Fibroblast of the conjunctiva (primary cell): ENCODE measurements at places on chromosomes 2 and 18.

DNA sequence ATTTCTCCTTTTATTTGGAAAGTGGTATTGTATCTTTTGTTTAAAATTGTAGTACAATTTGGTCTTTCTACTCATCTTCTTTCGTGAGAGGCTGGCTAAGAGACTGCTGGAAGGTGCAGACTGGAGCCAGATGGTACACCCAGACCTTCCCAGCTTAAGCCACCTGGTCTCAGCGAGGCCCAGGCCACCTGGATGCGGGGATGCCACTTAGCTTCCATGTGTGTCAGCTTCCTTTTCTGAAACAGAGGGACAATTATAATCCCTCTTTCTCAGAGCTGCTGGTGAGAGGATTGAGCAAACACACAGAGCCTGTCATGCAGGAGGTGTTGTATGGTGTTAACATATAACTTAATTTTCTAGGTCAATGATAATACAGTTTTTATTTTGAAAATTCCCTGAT is 17.4 kb downstream of the FARP2 start:
- DNase-seq: no peak

DNA sequence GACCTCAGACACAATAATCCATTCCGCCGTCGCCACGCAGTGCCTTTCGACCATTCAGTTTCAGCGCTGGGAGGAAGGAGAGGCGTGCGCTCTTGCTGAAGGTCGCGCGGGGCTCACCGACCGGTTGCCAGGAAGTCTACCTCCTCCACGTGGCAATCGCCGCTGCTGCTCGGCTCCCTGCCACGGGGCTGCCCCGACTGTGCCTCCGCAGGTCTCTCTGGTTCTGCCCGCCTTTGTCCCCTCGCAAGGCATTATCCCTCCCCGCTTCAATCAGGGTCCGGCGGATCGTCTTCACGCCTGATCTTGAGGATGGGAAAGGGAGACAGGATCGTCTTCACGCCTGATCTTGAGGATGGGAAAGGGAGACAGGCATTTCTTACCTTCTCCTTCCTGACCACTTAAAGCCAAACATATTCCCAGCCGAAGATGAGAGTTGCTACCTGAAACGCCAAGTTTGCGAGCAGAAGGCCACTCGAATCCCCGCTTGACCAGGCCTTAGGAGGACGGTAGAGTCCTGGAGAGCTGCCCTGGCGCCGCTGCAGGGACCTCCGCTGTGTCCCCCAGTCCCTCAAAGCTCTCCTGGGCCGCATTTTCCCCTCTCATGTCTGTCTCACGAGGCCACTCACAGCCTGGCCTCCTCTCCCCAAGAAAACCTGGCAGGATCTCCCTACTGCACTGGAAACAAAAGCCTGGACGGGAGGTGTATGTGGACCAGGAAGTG is 4.3 kb upstream of the GPR45 start:
- DNase-seq: no peak

GRCh38 chr2:61900281-61900680 is 5.2 kb upstream of the COMMD1 start:
- DNase-seq: no peak

- DNase-seq: no peak
Observed at GRCh38 chr2:237407700-237408099, 6.3 kb downstream of the COL6A3 start.

GRCh38 chr2:239552213-239552926 is 151.6 kb upstream of the HDAC4 start:
- no peak for DNase-seq

GRCh38 chr2:80303909-80304837 is at the start of gene LRRTM1:
LRRTM1 (minus strand) TSS chr2:80304752; CDS start chr2:80303819, 933 bp downstream.
- DNase-seq: no peak

GRCh38 chr2:101682311-101682710 is 15.2 kb upstream of the MAP4K4 start:
- DNase-seq: no peak

DNA sequence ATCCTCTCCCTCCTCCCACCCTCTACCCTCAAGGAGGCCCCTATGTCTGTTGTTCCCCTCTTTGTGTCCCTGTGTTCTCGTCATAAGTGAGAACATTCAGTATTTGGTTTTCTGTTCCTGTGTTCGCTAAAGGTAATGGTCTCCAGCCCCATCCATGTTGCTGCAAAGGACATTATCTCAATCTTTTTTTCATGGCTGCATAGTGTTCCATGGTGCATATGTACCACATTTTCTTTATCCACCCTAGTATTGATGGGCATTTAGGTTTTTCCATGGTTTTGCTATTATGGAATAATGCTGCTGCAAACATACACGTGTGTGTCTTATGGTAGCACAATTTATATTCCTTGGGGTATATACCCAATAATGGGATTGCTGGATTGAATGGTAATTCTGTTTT is 33.0 kb downstream of the PUM2 start:
- DNase-seq: no peak

DNA sequence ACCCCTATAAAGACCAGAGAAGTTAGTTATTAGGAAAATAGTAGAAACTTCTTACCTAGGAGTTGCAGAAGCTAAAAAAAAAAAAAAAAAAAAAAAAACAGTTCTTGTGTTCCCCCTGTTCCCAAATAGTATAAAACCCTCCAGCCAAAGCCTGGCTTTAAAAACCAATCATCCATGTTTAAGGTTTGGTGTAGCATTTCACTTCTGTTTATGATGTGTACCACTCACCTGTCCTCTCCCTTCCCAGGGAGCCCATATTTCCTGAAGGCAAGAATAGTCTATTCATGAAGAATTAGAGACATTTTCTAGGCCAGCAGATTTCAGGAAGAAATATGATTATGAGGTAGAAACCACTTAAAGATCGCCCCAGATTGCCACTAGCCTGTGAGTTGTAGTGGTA is 273.6 kb downstream of the SETBP1 start:
- DNase-seq: no peak

GRCh38 chr2:20797096-20797495 is 25.8 kb downstream of the LDAH start:
- no peak for DNase-seq

DNA sequence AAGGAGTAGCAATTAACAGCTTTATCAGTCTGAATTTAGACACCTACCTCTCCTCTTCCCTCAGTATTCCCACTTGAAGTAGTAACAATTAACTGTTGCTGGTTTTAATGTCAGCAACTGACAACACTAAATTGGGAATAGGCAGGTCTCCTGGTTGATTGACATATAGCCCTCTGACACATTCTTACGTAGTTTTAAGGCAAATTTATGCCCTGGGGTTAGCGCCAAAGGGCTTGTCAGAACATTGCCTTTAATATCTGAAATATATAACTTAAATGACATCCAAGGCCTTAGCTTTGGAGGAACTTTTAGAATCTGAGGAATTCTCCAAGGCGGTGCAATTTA is 7.4 kb downstream of the ASXL3 start:
- no peak for DNase-seq

DNA sequence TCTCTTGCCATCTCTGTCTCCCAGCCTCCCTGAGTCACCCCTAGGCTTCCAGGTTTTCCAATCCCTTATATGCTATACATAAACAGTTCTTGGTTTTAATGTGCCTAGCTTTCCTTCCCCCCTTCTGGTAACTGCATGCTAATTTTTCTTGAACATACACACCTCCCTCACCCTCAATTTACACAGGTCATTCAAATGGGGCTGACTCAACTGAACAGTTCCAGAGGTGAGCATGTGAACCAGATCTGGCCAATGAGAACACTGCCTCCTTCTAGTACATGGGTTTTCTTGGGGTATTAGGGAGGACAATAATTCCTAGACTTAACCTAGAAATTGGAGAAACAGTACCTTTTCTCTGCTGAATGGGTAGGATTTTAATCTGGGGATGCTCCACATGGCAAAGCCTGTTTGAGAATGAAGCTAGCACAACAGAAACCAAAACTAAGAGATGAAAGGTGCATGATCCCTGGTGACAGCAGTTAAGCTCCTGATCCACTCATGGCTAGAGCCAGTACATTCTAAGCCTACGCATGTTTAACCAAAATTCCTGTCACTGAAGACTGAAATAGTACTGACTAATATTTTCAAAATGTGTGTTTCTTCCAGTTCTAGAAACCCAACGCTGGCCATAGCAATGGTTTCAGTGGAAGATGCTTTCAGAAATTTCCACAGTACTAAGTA is 11.8 kb downstream of the SLC25A12 start:
- DNase-seq: no peak

DNA sequence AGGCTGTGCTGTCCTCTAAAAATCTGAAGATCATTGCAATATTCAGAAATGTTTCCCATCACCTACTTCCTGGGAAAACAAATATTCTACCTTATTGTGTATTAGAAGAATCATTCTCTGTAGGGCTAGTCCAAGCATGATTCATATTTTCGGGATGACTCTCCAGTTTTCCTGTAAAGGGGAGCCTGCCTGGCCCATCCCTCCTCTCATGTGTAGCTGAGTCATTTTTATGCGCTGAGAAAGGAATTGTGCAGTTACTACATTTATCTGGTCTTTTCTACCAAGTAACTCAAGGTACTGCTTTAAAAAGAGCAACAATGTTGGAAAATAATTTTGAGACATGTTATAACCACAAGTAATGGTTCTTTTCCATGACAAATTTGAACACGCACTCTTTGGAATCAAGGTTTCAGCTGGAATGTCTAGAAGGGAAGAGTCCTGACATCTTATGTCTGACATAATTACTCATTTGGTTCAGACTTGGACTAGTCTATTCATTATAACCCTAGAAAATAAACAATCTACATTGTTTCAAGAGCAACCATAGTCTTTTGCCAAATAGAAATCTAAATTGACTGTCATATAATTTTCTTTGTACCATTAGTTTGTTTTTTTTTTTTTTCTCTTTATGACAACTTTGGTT is 6.6 kb downstream of the DSG3 start:
- DNase-seq: peak; percentile 4

DNA sequence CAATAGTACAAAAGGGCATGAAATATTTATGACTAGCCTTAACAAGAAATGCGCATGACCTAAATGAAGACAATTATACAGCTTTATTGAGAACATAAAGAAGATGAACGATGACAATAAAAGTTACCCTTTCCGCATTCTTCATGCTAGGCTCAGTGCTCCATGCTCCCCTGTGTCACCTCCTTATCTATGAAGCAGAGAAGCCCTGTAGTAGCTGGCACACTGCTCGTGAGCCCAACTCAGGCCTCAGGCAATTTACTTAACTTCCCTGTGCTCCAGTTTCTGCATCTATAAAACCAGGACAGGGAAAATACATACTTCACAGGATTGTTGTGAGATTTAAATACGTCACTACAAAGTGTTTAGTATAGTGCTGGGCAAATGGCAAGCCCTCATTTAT is 34.5 kb upstream of the NABP1 start:
- no peak for DNase-seq
